Chondrocyte (in vitro differentiated cells): ENCODE measurements at places on chromosomes 6 and 20. TPM values are rescaled to one million over a fixed set of nuclear protein-coding genes. Genes with fewer than 3 reads are reported as not detected.

CASS4 gene
- 0.10 to 0.39 TPM in 2 of 3 replicates, not detected in the other for total RNA-seq

FOXS1 gene
- total RNA-seq: 54.1 to 192 TPM (median 185 TPM) in 3 replicates

DEFB110 gene
- not detected in 3 replicates for total RNA-seq

OOEP gene
- not detected in 3 replicates for total RNA-seq

LINC00237 gene
- total RNA-seq: not detected in 3 replicates

PAK5 gene
- total RNA-seq: not detected in 3 replicates

TNFRSF21 gene
- 4.3 to 23.1 TPM (median 20.2 TPM) in 3 replicates for total RNA-seq

NOX3 gene
- not detected in 3 replicates for total RNA-seq

DNA sequence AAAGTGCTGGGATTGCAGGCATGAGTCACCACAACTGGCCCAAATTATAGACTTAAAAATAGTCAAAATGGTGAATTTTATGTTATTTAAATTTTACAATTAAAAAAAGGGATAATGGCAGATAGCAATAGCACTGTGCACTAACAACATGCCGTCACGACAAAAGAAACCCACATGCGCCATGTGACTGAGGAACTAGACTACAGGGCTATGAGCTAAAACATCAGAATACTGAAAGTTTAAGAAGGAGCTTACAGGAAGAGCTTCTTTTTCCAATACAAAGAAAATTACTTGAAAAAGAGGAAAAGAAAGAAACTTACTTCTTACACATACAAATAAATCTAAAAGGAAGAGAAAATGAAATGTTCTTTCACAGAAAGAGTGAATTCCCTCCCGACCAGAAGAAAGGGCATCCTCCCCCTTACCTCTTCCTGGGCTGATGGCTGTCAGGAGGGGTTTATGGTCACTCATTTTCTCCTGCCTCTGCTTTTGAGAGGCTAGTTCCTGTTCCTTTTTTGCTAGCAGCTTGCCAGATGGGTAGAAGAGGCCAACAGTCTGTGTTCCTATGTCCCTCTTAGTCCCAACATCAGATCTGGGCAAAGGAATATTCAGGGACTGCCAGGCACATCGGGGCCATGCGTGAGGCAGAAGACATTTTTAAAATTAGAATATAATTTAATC, 54.5 kb downstream of the DZANK1 start:
- no peak for DNase-seq

- no peak for DNase-seq
Observed at GRCh38 chr6:38391206-38391605, 248.5 kb downstream of the BTBD9 start.

DNA sequence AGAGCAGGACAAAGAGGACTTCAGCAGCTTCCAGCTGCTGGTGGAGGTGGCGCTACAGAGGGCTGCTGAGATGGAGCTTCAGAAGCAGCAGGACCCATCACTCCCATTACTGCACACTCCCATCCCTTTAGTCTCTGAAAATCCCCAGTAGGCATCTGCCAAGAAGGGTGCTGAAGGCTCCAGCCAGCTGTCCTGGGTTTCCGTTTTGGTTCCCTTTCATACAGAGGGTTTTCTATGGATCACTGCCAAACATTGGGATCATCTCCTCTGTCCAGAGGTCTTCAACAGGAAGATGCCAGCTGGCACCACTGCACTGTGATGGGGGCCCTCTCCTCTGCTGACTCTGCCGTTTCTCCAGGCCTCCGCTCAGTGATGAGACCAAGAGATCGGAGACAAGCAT, 14.3 kb upstream of the RAB5IF start:
- no peak for DNase-seq

DNA sequence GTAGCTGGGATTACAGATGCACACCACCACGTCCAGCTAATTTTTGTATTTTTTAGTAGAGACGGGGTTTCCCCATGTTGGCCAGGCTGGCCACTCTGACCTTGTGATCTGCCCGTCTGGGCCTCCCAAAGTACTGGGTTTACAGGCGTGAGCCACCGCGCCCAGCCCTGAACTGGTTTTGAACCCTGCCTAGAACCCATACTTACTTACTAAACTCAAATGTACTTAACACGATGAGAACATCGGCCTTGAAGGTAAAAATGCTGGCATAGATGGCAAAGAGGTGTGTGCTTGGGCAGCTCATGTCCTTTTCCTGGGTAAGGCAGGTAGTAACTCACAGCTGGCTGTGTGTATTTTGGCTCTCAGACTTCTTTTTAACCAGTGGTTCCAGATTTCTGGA, 3.2 kb upstream of the ARMC12 start:
- DNase-seq: no peak

GRCh38 chr6:37551867-37552266, 52.2 kb upstream of the CCDC167 start:
- DNase-seq: no peak

- DNase-seq: no peak
Observed at GRCh38 chr20:35303735-35304491, 11.7 kb upstream of the FAM83C start.

DNA sequence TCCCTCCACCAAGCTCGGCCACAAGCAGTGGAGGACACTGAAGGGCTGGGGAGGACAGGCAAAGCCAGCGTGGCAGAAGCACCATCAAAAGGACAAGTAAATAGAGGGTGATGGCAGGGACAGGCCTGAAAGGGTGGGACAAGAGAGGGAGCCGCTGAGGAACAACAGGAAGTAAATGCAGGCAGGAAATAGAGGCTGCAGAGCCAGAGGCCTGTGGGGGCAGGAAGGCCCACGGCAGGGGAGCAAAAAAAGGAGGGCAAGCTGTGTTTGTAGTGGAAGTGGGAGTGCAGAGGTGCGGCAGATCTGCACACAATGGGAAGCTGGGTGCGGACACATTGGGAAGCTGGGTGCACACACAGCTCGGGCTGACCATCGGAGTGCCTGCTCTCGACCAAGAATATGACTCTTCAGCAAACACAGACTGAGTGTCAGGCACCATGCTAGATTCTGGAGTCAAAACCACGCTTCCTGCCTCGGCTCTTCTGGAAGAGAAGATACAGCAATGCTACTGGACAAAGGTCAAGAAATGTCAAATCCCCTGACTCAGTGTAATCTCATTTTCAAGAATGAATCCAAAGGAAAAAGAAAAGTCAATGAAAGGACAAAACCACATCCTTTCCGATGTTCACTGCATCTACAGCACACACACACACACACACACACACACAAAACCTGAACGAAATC, 40.4 kb upstream of the RAB22A start:
- DNase-seq: no peak

GRCh38 chr6:132459605-132459952, 53.3 kb downstream of the STX7 start:
- no peak for DNase-seq

DNA sequence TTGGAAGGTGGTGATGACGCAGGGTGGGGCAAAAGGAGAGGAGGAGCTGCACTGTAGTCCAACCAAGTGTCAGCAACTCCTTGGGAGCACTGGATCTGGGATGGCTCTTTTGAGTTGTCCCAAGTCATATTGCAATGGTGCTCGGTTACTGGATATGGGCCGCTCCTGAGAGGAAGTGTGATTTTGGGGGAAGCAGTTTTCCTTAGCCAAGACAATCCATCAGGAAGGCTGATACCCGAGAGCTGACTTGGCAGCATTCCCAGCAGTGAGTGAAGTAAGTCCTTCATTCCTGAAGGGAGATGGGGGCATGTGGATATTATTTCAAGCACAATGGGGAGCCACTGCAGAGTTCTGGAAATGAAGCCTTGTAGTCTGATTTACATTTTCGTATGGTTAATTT, 354.1 kb downstream of the RFPL4B start:
- DNase-seq: no peak

DNA sequence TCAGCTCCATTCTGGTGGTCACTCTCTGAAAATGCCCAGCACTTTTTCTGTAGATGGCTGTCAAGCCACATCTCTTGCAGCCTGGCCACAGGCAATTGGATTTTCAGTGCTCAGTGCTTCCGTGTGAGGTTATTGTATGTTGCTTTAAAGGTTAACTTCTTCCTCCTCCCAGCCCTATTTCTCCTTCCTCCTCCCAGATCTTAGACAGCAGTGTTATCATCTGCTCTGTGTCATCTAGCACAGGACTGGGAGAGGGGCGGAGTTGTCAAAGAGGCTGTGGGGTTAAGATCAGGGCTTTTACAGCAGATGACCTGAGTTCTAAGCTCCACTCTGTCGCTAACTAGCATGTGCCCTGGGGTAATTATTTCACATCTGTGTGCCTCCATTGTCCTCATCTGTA, 129.0 kb downstream of the PHACTR3 start:
- no peak for DNase-seq

DNA sequence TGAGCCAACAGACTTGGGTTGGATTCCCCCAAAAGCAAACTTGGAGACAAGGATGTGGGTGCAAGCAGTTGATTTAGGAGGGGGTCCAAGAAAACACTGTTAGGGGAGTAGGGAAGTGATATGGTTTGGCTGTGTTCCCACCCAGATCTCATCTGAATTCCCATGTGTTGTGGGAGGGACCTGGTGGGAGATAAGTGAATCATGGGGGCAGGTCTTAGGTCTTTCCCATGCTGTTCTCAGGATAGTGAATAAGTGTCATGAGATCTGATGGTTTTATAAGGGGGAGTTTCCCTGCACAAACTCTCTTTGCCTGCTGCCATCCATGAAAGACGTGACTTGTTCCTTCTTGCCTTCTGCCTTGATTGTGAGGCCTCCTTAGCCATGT, 542.6 kb downstream of the DHX35 start:
- no peak for DNase-seq

DNA sequence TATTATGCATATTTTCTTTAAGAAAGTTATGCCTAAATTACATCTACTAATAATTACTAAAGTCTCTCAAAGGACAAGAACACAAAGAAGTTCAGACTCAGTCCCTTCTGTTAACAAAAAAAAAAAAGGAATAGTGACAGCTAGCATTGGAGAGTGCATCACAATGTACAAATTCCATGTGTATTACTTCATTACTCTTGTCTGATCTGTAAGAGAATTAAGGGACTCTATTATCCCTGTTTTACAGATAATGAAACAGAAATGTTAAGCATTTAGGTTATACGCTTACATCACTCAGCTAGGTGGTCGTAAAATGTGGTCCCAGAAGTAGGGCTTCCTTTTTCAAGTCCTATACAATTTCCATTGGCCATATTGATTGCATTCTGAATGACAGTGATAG, 17.2 kb upstream of the VNN1 start:
- no peak for DNase-seq

- no peak for DNase-seq
Observed at GRCh38 chr20:44491635-44492395, 16.1 kb downstream of the TTPAL start.

GRCh38 chr6:146613947-146614346, 15.2 kb downstream of the ADGB start:
- no peak for DNase-seq

DNA sequence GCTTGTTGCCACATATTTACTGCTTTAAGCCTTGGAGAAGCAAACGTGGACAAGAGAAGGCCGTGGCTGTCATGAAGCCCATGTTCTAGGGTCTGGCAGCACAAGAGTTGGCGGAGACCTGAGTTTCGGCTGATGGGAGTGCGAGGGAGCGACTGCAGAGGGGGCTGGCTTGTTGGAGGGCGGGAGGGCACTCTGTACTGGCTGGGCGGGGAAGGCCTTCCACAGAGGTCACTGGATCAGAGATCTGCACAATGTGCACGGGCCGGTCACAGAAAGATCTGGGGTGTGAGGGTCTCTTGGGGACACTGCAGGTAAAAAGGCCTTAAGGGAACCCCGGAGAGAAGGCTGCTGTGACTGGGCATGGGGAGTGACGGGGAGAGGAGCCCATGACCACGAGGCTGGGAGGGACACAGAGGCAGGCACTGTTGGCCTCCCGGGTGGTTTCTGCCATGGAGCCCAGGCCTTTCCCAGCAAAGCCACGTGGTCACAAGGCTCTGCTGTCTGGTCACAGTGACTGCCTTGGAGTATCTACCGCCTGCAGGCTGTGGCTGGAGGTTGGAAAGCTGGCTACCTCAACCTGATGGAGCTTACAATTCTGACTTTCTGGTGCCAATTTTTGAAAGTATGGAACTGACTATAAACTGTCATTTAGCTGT, 23.8 kb downstream of the FOXC1 start:
- peak; percentile 59 for DNase-seq

DNA sequence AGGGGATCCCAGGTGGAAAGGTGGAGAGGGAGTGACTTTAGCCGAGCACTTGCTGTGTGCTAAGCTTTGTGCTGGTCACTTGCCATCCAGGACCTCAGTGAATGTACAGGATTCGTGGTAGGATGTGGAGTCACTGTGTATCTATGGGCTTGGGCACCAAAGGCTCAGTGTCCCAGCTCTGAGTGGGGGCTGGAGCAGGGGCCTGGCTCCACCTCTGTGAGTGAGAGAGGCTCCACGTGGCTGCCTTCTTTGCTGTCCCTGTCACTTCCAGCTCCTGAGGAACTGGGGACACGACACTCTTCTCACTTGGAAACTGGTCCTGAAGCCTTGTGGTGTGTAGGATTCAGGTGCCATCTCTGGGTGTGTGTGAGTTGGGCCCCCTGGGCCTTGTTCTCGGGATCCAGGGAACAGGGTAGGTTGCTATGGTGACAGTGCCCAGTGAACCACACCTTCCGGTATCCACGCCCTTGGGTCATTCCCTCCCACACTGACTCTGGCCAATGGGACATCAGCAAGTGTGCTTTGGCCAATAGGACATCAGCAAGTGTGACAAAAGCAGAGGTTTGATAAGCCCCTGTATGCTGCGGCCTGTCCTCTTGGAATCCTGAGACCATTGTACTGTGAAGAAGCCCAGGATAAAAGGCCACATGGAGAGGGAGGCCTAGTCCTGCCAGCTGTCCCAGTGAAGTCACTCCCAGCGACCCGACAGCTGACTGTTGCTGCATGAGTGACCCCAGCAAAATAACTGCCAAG, 87.7 kb downstream of the CDH22 start:
- no peak for DNase-seq

DNA sequence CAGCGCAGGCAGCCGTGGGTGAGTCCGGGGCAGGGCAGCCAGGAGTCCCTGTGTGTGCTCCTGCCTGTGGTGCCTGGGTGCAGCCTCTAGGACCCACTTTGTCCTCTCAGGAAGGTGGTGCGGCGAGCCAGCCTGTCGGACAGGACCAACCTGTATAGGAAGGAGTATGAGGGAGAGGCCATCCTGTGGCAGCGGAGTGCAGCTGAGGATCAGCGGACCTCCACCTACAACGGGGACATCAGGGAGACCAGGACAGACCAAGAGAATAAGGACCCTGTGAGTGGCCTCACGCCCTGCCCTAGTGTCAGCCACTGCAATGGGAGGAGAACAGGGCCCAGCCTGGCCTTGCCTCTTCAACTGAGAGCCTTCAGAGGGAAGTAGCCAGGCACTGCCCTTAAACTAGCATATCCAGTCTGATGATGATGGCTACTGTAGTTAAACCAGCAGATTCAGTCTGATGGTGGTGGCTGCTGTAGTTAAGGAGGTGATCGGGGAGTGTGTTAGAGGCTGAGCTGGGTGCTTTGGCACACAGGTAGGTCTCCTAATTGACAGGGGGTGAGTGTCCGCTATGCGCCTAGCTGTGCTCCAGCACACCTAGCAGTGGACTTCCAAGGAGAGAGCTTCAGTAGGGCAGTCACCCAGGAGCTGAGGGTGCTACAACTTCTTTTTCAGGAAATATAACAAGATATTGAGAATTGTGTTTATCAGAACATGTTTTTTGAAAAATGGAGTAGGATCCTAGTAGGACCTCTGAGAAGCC, 18.1 kb upstream of the FAM83D start:
- DNase-seq: no peak

DNA sequence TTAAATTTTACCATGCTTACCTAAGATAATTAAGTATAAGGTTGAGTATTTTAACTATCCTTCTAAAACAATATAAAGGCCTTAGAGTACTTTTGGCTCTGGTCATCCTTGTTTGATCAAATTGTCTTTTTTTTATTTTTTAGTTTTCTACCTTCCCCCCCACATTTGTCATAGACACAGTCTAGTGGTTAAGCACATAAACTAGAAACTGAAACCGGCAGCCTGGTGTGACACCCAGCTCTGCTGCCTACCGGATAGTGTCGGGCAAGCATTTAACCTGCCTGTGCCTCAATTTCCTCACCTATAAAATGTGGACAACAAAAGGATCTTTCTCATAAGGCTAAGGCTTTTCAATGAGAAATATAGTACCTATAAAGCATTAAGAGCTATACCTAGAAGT, 21.6 kb upstream of the TULP4 start:
- no peak for DNase-seq
